Esophagus squamous epithelium (tissue), 5 donors: ENCODE measurements at places on chromosomes 6 and 20. TPM values are rescaled to one million over a fixed set of nuclear protein-coding genes. Genes with fewer than 3 reads are reported as not detected.

DNA sequence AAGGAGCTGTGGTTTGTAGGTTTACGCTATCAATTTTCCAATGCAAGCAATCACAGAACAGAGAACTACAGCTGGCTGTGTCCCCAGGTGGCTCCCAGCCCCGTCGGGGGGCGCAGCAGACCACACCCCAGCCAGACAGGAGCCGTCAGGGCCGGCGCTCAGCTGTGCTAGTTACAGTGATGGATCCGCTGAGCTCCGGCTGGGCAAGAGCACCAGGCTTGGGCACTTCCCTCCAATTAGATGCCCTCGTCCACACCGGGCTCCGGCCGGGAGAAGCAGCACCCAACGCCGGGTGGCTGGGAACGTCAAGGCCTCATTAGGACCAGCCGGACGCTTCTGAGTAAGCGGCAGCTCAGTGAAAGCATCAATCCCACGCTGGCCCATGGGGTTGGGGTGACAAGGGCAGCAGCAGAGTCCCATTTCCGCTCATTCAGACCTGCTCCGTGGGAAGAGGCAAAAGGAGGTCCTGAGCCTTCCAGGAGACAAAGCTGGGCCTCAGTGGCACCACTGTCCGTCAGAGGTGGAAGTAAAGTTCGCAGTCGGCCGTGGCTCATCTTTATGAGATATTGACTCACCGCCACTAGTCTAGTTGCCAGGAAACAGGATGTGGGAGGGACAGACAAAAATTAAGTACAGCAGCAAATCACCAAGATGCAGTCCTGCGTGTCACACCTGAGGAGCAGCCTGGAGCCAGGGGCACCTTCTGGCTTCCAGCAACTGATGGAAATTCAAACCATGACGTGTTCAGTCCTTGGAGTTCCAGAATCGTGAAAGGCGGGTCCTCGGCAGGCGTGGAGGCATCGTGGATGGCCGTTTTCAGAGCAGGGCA is 164.1 kb downstream of the TAF4 start:
- no peaks in the 10 kb centered on the region for H3K36me3 ChIP-seq
- no peak overlapping the region for H3K4me3 ChIP-seq
- peaks cover 72% of the 10 kb centered on the region for H3K27me3 ChIP-seq
- no peak for DNase-seq

DNA sequence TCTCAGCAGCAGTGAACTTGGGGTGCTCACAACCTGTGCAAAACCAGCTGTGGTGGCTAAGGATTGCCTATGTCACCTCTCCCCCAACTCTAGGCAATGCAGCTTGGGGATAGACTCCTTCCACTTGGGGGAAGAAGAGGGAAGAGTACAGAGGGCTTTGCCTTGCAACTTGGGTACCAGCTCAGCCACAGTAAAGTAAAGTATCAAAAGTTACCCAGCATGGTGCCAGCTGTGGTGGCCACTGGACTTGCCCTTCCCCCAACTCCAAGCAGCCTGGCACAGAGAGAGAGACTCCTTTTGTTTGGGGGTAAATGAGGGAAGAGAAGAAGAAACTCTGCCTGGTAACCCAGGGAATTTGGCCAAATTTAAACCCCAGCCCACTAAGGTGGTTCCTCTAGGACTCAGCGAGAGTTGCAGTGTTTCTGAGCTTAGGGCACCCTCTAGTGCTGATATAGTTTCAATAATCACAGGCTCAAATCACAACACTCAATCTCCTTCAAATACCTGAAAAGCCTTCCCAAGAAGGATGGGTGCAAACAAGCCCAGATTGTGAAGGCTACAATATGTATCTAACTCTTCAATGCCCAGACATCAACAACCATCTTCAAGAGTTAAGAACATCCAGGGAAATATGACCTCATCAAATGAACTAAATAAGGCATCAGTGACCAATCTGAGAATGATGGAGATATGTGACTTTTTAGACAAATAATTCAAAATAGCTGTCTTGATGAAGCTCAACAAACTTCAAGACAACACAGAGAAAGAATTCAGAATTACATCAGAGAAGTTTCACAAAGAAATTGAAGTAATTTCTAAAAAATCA is 7.6 kb upstream of the DEFB129 start:
- H3K4me1 ChIP-seq: no peaks in the 10 kb centered on the region
- no peak for DNase-seq
- no peak overlapping the region for H3K27ac ChIP-seq
- H3K27me3 ChIP-seq: no peaks in the 10 kb centered on the region
- no peaks in the 10 kb centered on the region for H3K36me3 ChIP-seq
- H3K4me3 ChIP-seq: no peak overlapping the region

- H3K4me1 ChIP-seq: no peaks in the 10 kb centered on the region
- no peak overlapping the region for H3K27ac ChIP-seq
- no peaks in the 10 kb centered on the region for H3K27me3 ChIP-seq
- no peaks in the 10 kb centered on the region for H3K36me3 ChIP-seq
Observed at GRCh38 chr6:170067181-170067641, 223.7 kb downstream of the DLL1 start.

The RSPO3 gene
- total RNA-seq: 7.1 TPM

DNA sequence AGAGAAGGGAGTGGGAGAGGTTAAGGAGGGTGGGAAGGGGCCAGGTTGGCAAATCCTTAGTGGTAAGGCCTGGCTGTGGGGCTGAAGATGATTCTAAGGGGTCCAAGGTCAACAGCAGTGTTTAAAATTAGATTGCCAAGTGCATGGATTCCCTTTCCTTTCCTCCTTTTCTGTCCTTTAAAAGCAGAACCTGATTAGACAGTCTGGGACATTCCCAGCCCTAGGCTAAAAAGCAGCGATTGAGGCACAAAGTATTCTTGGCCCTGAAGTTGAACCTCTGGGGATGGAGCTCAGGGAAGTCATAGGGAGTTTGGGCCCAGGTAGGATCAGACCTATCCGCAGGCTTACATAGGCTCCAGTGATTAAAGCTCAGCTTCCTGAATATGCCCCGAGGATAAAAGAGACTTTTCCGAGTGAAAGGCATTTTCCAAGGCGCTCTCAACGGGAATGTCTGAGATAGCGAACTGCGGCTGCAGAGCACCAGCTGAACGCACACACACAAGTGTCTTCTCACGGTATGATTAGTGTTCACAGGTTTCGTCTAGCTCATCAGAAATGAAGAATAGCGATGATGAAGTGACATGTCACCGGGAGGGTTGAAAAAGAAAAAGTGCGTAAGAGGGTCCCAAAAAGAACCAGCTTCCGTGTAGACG is 787 bp upstream of the CARMIL1 start:
- peak overlapping the region; percentile 89 for H3K27ac ChIP-seq
- no peaks in the 10 kb centered on the region for H3K27me3 ChIP-seq
- no peaks in the 10 kb centered on the region for H3K36me3 ChIP-seq
- peak overlapping the region; percentile 81 for H3K4me3 ChIP-seq
- no peak for DNase-seq

The ZC3H12D gene
- total RNA-seq: 0.04 TPM

- no peak overlapping the region for H3K27ac ChIP-seq
- no peak for DNase-seq
- no peaks in the 10 kb centered on the region for H3K4me1 ChIP-seq
- no peaks in the 10 kb centered on the region for H3K27me3 ChIP-seq
Observed at GRCh38 chr20:23550227-23550626, 18.1 kb downstream of the CST9L start.

- H3K4me1 ChIP-seq: peaks cover 3% of the 10 kb centered on the region
- H3K27ac ChIP-seq: no peak overlapping the region
- DNase-seq: no peak
- H3K4me3 ChIP-seq: no peak overlapping the region
- H3K36me3 ChIP-seq: no peaks in the 10 kb centered on the region
- no peaks in the 10 kb centered on the region for H3K27me3 ChIP-seq
Observed at GRCh38 chr6:37665304-37665703, 32.4 kb downstream of the MDGA1 start.

The GNAS-AS1 gene
- total RNA-seq: 0.34 TPM

DNA sequence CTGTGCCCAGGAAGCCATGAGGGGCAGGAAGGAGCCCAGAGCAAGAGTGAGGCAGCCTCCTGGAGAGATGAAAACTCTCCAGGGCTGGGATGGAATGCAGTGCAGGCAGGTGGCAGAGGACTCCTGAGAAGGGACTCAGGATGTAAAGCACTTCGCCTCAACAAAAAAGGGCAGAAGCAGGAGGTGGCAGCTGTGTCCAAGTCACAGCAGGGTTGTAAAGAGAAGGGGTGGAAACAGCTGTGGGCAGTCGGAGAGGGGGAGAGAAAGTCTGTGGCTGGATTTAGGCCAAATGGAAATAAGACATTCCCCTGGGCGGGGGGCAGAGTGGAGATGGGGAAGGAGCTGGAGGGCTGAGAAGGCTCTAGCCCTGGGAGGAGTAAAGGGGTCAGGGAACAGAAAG is 34.9 kb downstream of the CYP21A2 start:
- no peaks in the 10 kb centered on the region for H3K27me3 ChIP-seq
- no peak for DNase-seq
- no peaks in the 10 kb centered on the region for H3K36me3 ChIP-seq

GRCh38 chr20:38092915-38093314 is 59.4 kb downstream of the RPRD1B start:
- no peaks in the 10 kb centered on the region for H3K27me3 ChIP-seq
- peak overlapping the region; percentile 43 for H3K27ac ChIP-seq
- no peak overlapping the region for H3K4me3 ChIP-seq
- DNase-seq: no peak
- H3K4me1 ChIP-seq: peaks cover 15% of the 10 kb centered on the region

GRCh38 chr6:97865612-97866011 is 582.6 kb upstream of the MMS22L start:
- H3K27me3 ChIP-seq: no peaks in the 10 kb centered on the region
- DNase-seq: no peak
- H3K36me3 ChIP-seq: no peaks in the 10 kb centered on the region
- no peak overlapping the region for H3K27ac ChIP-seq
- H3K4me3 ChIP-seq: no peak overlapping the region

- H3K4me1 ChIP-seq: no peaks in the 10 kb centered on the region
- H3K4me3 ChIP-seq: no peak overlapping the region
- H3K27me3 ChIP-seq: no peaks in the 10 kb centered on the region
- no peak overlapping the region for H3K27ac ChIP-seq
- H3K36me3 ChIP-seq: no peaks in the 10 kb centered on the region
Observed at GRCh38 chr6:157779705-157780604, 43.1 kb upstream of the SNX9 start.

DNA sequence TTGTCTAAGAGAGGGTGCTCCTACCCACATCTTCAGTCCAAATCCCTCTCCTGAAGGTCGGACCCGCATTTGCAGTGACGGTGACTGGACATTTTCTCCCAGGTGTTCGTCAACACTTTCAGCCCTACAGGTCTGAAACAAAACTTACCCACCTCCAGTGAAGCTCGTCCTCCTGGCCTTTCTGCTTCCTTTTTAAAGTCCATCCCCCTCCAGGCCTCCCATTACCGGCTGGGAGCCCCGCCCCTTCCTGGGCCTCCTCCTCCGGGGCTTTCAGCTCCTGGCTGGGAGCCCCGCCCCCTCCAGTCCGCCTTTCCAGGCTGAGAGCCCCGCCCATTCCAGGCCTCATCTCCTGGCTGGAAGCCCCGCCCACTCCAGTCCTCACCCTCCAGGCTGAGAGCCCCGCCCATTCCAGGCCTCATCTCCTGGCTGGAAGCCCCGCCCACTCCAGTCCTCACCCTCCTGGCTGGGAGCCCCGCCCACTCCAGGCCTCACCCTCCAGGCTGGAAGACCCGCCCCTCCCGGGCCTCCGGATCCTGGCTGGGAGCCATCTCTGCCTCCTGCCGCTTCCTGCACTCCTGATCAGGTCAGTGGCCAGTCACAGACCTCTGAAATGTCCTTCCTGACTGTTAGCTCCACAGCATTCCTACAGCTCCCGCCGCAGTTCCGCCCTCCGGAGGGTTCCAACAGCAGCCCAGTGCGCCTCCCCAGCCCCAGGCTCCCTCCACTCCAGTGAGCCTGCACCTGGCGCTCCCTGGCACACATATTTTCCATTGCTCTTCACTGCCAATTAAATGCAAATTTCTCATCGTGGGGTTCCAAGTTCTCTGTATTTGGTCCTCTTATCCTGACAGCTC is 98.5 kb downstream of the LY86 start:
- peaks cover 36% of the 10 kb centered on the region for H3K4me1 ChIP-seq
- DNase-seq: peak; percentile 45
- no peaks in the 10 kb centered on the region for H3K27me3 ChIP-seq
- no peaks in the 10 kb centered on the region for H3K36me3 ChIP-seq
- peak overlapping the region; percentile 88 for H3K27ac ChIP-seq

DNA sequence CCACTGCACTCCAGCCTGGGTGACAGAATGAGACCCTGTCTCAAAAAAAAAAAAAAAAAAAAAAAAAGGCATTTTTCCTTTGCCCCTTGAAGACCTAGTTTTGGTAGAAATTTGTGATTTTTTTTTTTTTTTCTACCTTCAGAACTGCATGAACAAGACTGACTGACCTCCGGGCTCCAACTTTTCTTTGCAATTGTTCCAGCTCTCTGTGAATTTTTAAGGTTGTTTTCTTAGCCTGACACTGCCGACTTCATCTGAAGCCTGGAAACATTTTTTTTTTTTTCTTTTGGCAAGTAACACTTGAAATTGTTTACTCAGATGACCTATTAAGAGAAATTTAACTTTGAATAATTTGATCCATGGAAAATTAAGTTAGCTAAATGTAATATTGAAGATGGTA is 73.0 kb downstream of the SLC24A3 start:
- H3K36me3 ChIP-seq: peaks cover 16% of the 10 kb centered on the region
- H3K4me1 ChIP-seq: peaks cover 22% of the 10 kb centered on the region
- H3K27me3 ChIP-seq: no peaks in the 10 kb centered on the region
- H3K27ac ChIP-seq: no peak overlapping the region

The ID1 gene
- 422 TPM for total RNA-seq

DNA sequence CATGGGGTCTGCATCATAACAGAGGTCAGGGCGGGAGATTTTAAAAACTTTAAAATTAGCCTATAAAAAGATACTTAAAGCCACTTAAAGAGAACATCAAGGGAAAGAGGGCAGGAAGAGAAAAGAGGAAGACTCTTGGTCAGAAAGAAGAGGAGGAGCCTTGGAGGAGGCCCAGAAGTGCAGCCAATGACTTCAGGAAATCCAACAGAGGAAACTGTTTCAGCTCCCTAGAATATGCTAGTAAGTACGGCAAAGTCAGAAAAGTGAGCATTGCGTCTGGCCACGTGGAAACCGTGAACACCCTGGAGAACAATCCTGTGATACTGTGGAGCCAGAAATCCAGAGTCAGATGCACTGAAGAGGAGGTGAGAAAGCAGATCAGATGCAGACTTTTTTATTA is 22.5 kb upstream of the NHSL1 start:
- no peaks in the 10 kb centered on the region for H3K36me3 ChIP-seq
- H3K27ac ChIP-seq: no peak overlapping the region
- no peak overlapping the region for H3K4me3 ChIP-seq
- H3K27me3 ChIP-seq: no peaks in the 10 kb centered on the region
- no peak for DNase-seq

- DNase-seq: no peak
- H3K27ac ChIP-seq: no peak overlapping the region
- peak overlapping the region; percentile 10 for H3K4me3 ChIP-seq
- H3K27me3 ChIP-seq: no peaks in the 10 kb centered on the region
Observed at GRCh38 chr20:53503517-53503919, 90.1 kb downstream of the ZNF217 start.

DNA sequence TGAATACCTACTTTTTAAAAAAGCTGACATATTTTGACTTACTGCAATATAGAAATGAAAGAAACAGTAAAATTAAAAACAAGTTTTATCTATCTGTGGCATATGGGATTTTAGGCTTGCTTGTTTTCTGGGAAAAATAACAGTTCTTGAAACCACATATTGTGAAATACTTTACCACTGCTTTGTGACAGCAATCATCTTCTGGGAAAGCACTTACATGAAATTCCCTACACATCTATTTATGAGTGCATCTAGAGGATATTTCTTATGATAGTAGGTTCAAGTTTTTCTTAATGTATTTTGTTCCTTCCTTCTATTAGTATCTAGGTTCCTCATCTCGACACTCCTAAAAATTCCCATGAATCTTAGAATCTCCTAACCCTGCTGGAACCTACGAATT is 75.2 kb downstream of the STXBP5 start:
- no peaks in the 10 kb centered on the region for H3K27me3 ChIP-seq
- no peaks in the 10 kb centered on the region for H3K36me3 ChIP-seq
- DNase-seq: no peak
- H3K27ac ChIP-seq: no peak overlapping the region
